ENCODE measurements at places on chromosomes 7 and 10. TPM values are rescaled to one million over a fixed set of nuclear protein-coding genes. Genes with fewer than 3 reads are reported as not detected.

The PLEKHS1 gene
- 7.0 TPM for total RNA-seq

GRCh38 chr10:95935429-95935828 lies 27.7 kb downstream of the CC2D2B start:
- H3K27ac ChIP-seq: no peak overlapping the region
- no peak overlapping the region for H3K4me3 ChIP-seq
- no peak for DNase-seq
- no peaks in the 10 kb centered on the region for H3K4me1 ChIP-seq

DNA sequence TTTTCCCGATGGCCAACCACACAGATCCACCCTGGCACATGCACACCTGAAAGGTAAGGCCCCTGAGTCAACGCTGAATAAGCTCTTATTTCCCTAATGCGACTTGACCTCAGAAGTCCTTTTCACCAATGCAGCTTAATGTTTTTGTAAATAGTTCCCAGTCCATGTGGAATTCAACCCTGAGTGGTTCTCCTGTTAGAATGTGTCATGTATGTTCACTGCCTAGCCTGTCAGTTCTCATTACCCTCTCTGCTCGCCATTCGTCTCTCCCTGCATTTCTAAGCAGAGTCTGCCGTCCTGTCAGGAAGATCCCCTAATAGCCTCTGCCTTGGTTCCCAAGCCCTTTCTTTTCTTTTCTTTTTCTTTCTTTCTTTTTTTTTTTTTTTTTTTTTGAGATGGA lies 392.6 kb upstream of the SHH start:
- no peaks in the 10 kb centered on the region for H3K27me3 ChIP-seq
- DNase-seq: no peak
- H3K4me1 ChIP-seq: no peaks in the 10 kb centered on the region
- no peak overlapping the region for H3K27ac ChIP-seq
- H3K36me3 ChIP-seq: no peaks in the 10 kb centered on the region

DNA sequence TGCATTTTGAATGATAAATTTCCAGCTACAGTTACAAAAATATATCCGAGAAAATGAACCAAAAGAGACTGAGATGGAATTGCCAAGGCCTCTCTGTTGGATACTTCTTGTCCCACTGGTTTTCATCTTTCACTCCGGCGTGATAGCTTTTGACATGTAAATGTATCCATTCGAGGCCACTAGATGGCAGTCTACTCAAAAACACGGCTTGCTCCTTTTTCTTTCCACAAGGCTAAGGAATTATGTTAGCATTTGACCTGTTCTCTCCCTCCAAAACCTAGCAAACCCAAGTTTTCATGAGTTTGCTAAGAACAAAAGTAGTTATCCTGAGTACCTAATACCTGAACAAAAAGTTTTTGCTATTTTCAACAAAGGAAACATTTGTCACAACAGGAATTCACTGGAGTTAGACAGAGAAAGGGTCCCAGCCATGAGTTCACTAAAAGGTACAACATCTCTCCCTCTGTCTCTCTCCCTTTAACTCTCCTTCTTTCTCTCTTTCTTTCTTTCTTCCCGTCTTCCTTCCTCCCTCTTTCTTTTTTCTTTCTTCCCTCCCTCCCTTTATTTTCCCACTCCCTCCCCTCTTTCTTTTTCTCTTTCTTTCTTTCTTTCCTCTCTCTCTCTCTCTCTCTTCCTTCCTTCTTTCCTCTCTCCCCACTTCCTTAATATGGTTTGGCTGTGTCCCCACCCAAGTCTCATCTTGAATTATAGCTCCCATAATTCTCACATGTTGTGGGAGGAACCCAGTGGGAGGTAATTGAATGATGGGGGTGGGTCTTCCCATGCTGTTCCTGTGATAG lies 207.9 kb upstream of the MYO3A start:
- no peaks in the 10 kb centered on the region for H3K36me3 ChIP-seq
- H3K4me3 ChIP-seq: no peak overlapping the region
- H3K27ac ChIP-seq: no peak overlapping the region

DNA sequence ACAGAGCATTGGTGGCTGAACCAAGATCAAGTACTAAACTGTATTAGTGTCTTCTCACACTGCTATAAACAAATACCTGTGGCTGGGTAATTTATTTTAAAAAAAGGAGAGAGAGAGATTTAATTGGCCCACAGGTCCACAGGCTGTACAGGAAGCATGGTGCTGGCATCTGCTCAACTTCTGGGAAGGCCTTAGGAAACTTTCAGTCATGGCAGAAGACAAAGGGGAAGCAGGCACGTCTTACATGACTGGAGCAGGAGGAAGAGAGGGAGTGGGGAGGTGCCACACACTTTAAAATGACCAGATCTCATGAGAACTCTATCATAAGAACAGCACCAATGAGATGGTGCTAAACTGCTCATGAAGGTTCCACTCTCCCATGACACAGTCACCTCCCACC lies 95.2 kb upstream of the JCAD start:
- no peak overlapping the region for H3K4me3 ChIP-seq
- no peaks in the 10 kb centered on the region for H3K27me3 ChIP-seq
- no peak for DNase-seq
- no peaks in the 10 kb centered on the region for H3K36me3 ChIP-seq

GRCh38 chr10:115921795-115922194 lies 351.2 kb downstream of the GFRA1 start:
- H3K36me3 ChIP-seq: no peaks in the 10 kb centered on the region
- H3K4me1 ChIP-seq: no peaks in the 10 kb centered on the region
- H3K27ac ChIP-seq: no peak overlapping the region
- DNase-seq: no peak
- no peaks in the 10 kb centered on the region for H3K27me3 ChIP-seq
- no peak overlapping the region for H3K4me3 ChIP-seq

DNA sequence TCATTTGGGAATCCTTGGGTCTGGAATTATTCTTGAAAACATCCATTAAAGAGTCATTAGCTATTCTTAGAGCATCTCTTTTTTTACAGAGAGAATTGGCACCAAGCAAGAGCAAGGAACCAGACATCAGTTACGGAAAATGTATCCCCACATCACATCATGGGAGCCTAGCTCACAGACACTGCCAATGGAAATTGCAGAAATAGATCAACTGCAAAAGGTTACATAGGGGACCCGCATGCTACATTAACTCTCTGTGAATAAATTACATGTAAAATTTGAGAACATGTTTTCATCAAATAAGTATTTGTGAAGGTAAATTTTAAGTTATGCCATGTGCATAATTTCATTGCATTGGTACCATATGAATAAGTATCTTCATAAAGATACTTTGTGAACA lies 224.8 kb downstream of the ZNF248 start:
- no peak overlapping the region for H3K27ac ChIP-seq
- DNase-seq: no peak
- H3K36me3 ChIP-seq: no peaks in the 10 kb centered on the region
- no peak overlapping the region for H3K4me3 ChIP-seq
- no peaks in the 10 kb centered on the region for H3K27me3 ChIP-seq

The PON3 gene
- total RNA-seq: 25.6 TPM

- no peak overlapping the region for H3K27ac ChIP-seq
- H3K4me3 ChIP-seq: no peak overlapping the region
- no peaks in the 10 kb centered on the region for H3K36me3 ChIP-seq
Measured at GRCh38 chr10:106513352-106513771, 651.1 kb downstream of the SORCS1 start.

DNA sequence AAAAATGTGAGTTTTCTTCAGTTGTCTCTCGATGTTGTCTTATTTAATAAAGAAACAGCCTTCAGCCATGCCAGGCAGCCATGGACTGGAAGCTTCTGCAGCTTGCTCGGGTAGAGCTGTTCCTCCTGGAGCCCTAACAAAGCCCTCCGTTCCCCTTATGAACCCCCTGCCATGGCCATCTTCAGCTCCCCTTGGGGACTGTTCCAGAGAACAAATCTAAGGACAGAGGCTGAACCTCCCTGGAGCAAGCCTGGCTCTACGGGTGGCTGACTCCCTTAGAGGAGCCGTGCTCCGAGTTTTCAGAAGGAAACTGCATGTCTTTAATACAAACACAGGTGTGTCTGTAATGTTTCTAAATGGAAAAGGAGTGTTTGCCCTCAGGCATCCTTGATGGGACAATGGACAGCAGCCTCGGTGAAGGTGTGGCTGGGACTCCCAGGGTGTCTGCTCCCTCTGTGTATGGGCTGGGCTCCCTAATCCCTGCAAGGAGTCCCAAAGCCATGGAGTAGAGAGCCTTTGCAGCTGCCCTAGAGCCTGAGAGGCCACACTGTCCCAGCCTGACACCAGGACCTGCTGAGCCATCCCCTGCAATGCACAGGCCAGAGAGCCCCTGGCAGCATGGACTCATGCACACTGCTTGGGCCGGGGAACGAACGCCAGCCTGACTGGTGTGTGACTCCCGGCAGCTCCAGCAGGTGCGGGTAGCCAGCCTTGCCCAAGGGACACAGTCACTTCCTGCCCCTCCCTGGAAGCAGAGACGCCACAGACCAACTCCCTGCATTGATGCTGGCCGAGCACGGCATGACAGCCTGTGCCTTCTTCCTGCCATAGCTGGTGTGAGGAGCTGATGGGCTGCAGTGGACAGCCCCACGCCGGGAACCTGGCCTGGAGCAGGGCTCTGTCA lies 381.8 kb downstream of the TCERG1L start:
- H3K4me3 ChIP-seq: no peak overlapping the region
- no peak overlapping the region for H3K27ac ChIP-seq
- H3K27me3 ChIP-seq: peaks cover 5% of the 10 kb centered on the region
- H3K4me1 ChIP-seq: no peaks in the 10 kb centered on the region
- no peaks in the 10 kb centered on the region for H3K36me3 ChIP-seq

The POM121L12 gene
- total RNA-seq: not detected

The CHAT gene
- not detected for total RNA-seq

GRCh38 chr7:34058801-34059135 lies 153.4 kb downstream of the BMPER start:
- DNase-seq: no peak
- H3K4me1 ChIP-seq: peaks cover 13% of the 10 kb centered on the region
- no peaks in the 10 kb centered on the region for H3K36me3 ChIP-seq
- H3K27ac ChIP-seq: no peak overlapping the region
- no peak overlapping the region for H3K4me3 ChIP-seq

DNA sequence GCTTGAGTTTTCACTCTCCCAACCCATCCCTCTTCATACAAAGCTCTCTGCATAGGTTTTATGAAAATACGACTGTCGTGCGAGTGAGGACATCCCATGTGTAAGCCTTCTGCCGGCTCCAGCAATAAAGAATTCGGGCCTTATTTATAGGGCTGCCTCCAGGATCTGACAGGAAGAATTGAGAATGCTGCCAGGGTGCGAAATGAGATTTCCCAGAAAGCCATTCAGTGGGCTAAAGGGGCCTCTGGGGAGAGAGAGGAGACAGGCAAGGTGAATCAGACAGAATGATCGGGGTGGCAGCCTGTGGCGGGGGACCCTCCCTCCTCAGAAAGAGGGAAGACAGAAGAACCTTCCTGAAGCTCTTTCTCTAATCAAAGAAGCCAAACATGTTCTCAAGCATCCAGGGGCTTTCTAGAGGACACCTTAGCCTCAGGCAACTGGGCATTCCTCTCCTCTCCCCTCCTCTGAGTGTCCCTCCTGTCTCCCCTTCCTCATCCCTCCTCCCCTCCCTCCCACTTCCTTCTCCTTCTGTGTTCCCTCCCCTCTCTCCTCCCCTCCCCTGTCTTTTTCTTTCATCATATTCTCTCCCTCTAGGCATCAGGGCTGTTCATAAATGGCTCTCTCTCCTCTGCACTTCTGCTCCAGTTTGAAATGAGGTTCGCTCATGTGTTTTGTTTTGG lies 410.9 kb downstream of the TYW1 start:
- no peak overlapping the region for H3K4me3 ChIP-seq
- no peaks in the 10 kb centered on the region for H3K4me1 ChIP-seq
- no peaks in the 10 kb centered on the region for H3K36me3 ChIP-seq
- H3K27me3 ChIP-seq: peaks cover 4% of the 10 kb centered on the region
- DNase-seq: no peak
- no peak overlapping the region for H3K27ac ChIP-seq

DNA sequence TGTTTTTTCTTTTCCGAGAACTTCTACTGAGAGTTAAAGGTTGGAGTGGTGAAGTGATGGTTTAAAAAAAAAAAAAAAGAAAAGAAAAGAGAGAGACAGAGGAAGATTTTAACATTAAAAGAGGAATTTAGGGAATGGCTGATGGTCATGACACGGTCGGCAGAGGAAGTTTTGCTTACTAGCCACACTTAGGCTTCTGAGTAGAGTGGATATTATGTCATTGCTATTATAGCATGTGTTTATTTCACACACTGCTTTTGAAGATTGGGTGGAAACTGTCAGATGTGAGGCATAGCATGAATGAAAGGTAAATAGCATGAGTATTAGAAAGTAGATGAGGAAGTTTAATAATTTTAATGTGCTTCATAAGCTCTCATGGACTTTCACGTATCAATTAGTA lies 2.5 kb downstream of the KAT6B start:
- no peak for DNase-seq
- peaks cover 6% of the 10 kb centered on the region for H3K36me3 ChIP-seq
- no peak overlapping the region for H3K27ac ChIP-seq
- no peak overlapping the region for H3K4me3 ChIP-seq
- H3K4me1 ChIP-seq: peaks cover 36% of the 10 kb centered on the region
- no peaks in the 10 kb centered on the region for H3K27me3 ChIP-seq

The FAM25G gene
- total RNA-seq: not detected

DNA sequence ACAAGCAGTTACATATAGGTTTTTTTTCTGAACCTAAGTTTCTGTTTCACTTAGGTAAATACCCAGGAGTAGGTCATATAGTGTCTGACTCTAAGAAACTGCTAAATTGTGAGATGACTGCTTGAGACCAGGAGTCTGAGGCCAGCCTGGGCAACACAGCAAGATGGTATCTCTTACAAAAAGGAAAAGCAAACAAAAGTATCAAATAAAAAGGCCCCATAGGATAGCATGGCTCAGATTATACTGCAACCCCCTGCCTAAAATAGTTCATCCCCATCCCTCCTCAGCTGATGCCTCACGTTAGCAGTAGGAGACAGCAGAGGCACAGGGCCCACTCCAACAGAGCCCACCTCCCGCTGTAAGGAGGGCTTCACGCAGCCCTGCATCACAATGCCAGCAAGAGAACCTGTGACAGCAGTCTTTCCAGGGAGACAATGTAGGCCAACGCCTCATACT lies 90.3 kb downstream of the SRPK2 start:
- no peaks in the 10 kb centered on the region for H3K27me3 ChIP-seq
- peaks cover 12% of the 10 kb centered on the region for H3K4me1 ChIP-seq
- H3K27ac ChIP-seq: no peak overlapping the region
- no peak for DNase-seq

DNA sequence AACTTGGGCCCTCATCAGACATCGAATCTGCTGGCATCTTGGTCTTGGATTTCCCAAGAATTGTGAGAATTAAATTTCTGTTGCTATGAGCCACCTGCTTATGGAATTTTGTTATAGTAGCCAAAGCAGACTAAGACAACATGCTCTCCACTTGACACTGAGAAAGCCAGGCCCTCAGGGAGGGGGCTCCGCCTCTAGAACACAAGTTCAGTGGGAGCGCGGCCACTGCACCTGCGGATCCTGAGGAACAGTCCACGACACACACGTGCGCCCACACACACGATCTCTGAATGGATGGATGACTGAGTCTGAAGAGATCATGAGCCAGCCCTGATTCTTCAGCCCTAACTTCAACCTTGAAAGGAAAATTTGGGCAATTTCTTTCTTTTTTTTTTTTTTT lies 73.7 kb downstream of the CTBP2 start:
- H3K36me3 ChIP-seq: peaks cover 28% of the 10 kb centered on the region
- no peak overlapping the region for H3K4me3 ChIP-seq
- no peaks in the 10 kb centered on the region for H3K27me3 ChIP-seq

Measured in lower lobe of right lung (tissue), 2 donors.